ENCODE measurements at places on chromosomes 1 and 21.
A peak's percentile ranks its signal among the peaks of the same experiment; 100 is the strongest.

GRCh38 chr1:244201750-244202149 lies 150.7 kb downstream of the ZBTB18 start:
- DNase-seq, result no peak

- DNase-seq, result no peak
Observed at GRCh38 chr1:45356186-45356585, 15.9 kb upstream of the MUTYH start.

GRCh38 chr1:243705585-243705984 lies 144.5 kb downstream of the AKT3 start:
- no peak for DNase-seq

DNA sequence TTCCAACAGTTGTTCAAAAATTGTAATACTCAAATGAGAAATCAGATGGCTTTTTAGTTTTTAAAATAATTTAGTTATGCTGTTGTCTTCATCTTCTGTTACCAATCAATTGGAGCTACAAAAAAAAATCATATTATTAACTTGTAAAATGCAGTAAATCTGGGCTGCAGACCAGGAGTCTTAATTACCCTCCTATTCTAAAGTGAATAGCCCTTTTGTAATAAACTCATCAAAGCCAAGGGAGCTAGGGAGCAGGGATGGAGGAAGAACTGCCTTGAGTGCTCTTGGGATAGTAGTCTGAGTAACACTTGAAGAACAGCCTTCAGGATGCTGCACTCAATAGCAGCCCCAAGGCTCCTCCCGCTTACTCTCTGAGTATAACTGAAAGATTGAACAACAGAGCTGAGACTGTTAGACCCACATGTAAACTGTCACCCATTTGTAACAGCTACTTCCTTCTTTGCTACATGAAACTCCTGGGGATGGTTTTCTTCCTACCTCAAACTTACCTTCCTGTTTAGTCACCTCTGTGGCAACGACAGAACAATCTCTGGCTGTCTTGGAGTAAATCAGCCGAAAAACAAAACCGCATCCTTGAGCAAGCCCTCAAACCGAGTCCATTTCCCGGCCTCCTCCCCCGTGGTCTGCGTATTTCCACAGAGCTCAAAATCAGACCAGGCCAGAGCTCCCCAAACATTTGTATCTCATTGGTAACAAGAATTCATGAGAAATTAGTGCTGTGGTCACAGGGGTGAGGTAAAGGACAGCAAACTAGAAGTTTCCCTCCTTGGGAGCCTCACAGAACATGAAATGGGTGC lies 55.9 kb downstream of the CD58 start:
- DNase-seq, result peak; percentile 6

DNA sequence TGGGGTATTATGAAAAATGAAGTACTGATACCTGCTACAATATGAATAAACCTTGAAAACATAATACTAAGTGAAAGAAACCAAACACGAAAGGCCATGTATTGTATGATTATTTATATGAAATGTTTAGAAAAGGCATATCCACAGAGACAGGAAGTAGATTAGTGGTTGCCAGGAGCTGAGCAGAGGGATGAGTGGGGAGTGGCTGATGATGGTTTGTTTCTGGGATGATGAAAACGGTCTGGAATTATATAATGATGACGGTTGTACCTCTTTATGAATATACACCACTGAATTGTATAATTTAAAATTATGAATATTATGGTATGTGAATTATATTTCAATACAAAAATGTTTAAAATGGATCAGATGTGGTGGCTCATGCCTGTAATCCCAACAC lies 63.8 kb upstream of the MPC2 start:
- DNase-seq, result no peak

DNA sequence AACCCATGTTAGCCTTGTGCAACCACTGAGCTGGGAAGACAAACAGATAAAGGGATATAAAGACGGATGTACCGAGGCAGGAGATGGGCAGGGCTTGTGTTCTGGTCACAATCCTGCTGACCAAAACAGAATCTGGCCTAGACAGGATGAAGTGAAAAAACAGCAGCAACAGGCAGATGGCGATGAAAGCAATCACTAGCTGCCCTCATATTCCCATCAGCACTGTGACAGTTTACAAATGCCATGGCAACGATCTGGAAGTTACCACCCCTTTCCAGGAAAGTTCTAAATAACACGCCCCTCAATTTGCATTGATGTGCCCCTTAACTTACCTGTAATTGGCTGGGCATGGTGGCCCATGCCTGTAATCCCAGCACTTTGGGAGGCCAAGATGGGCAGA lies 40.6 kb upstream of the CD46 start:
- peak; percentile 6 for DNase-seq

DNA sequence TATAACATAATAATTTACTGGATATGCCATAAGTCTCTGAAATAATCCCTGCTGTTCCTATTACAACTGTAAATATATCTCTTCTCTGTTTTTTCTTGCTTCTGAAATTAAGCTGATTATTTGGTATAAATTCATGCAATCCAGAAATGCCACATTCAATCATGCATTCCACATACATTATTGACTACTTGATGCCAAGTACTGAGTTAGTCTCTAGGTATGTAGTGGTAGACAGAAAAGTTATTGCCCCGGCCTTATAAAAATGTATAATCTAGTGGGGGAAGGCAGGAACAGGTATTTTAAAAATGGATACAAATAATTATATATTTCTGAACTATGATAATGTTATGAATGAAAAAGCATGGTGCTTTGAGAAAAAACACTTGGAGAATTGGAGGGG lies 338.6 kb upstream of the SNX7 start:
- no peak for DNase-seq

GRCh38 chr1:112727716-112728115 lies 12.6 kb upstream of the PPM1J start:
- no peak for DNase-seq

- no peak for DNase-seq
Observed at GRCh38 chr1:244104309-244105060, 53.4 kb downstream of the ZBTB18 start.

GRCh38 chr1:65371544-65371943 lies 48.9 kb upstream of the LEPR start:
- no peak for DNase-seq

GRCh38 chr1:156677616-156678596 lies 699 bp upstream of the NES start:
- peak; percentile 55 for DNase-seq

- no peak for DNase-seq
Observed at GRCh38 chr1:54709547-54710292, 5.9 kb upstream of the TTC4 start.

- DNase-seq, result no peak
Observed at GRCh38 chr21:32064281-32064910, 191.6 kb downstream of the HUNK start.

DNA sequence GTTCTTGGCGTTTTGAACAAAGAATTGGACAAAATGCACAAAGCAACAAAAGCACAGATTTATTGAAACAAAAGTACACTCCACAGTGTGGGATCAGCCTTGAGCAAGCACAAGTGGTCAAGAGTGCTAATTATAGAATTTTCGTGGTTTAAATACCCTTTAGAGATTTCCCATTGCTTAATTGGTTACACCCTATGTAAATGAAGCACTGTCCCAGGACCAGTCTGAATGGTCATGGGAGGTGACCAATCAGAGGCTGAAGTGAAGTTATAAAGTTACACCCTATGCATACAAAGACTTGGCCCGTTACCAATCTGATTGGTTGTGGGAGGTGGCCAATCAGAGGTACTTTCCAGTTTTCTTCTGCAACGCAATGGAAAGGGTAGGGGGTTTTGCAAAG lies 223.6 kb downstream of the CENPF start:
- no peak for DNase-seq

GRCh38 chr1:87778896-87779295 lies 450.2 kb downstream of the LMO4 start:
- DNase-seq, result no peak

- peak; percentile 50 for DNase-seq
Observed at GRCh38 chr1:58047265-58047858, 499.2 kb downstream of the OMA1 start.

DNA sequence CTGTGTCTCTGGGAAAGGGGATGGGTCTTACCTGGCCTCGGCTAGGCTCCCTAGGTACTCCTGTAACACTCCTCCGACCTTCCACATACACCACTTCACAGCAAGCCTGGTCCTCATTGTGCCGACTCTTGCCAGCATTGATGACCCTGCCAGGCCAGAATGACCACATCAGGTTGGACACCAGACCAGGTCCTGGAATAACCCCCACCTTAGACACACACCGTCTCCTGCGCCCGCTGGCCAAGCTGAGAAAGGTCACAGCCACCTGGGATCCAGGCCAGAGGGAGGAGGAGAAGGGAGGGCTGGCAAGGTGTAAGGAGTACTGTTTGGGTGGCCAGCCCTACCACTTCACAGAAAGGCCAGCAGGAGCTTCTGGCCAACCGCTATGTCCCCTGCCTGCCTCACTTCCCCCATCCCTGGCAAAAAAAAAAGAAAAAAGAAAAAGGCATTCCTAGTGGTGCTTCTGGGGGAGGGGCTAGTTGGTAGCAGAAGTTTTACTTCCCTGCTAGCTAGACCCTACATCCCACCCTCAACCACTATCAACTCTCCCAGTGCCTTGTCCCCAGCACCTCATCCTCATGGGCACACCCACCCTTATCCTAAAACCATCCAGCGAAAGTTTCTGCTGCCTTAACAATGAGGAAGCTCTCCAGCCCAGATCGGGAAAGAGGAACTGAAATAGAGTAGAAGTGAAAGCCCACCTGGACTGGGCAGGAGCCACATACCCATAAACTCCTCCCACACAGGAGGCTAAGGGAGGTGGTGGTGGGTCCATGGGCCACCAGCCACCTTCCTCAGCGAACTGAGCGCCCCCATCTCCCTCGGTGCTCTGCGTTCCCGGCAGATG lies 1.4 kb downstream of the PPM1J start:
- peak; percentile 79 for DNase-seq

DNA sequence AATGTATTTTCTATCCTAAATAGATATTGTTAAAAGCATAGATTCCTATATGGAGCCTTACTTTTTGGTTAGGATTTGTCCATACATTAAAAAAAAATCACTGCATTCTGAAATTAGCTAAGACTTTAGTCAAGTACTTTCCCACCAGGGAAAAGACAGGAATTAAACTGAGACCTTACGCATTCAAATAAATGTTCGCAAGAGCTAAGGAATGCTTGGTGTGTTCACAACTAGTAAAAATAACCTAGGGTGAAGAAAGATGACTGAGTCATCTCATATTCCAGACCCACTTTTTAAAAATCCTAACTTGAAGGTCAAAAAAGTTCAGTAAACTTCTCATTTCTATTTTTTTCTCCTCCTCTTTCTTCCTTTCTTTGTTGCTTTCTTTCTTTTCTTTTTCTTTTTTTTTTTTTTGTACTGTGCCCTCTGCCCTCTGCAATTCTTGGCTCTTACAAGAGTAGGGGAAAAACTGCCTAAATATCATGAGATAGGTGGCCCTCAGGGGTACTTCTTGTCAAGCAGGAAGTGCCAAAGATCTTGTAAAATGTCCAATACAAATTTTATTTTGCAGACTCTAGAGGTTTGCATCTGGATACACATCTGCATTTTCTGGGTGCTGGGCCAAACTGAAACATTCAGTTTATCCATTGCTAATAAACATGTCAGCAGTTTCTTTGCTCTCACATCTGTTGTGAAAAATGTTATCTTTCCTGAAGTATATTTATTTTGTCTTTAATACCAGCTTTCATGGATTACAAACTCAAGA lies 121.4 kb upstream of the GORAB start:
- no peak for DNase-seq

- no peak for DNase-seq
Observed at GRCh38 chr1:13871886-13872285, 171.9 kb downstream of the PRDM2 start.

- no peak for DNase-seq
Observed at GRCh38 chr1:119676571-119677206, 28.6 kb upstream of the ZNF697 start.

DNA sequence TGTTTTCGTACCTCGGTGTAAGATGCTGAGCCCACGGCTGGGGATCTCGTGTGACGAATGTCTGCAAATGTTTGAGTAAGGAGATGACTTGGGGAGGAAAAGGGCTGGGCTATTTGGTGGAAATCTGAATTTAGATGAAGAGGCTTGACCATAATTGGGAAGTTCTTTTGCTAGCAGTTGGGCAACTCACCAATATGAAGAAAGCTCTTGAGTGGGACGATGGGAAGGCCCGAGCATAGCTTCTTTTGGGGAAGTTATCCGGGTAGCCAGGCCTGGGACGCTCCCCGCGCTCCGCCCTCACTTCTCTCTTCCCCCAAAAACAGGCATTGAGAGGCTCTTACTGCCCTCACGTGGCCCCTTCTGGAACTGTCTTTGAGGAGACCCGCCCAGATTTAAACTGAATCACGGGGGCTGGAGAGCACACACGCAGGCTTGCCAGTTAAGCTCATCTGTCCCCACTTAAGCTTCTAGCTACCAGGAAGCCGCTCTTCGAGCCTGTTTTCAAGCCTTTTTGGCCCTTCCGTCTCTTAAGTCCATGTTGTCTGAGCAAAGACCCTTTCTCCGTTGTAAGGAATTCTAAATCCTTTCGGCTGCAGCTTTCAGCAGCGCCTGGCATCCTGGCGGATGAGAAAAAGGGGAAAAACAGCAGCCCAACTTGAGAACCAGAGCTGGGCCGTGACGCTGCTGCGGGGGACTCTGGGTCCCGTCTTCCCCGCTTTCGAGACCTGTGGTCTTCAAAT lies 93.1 kb downstream of the NID1 start:
- peak; percentile 97 for DNase-seq

DNA sequence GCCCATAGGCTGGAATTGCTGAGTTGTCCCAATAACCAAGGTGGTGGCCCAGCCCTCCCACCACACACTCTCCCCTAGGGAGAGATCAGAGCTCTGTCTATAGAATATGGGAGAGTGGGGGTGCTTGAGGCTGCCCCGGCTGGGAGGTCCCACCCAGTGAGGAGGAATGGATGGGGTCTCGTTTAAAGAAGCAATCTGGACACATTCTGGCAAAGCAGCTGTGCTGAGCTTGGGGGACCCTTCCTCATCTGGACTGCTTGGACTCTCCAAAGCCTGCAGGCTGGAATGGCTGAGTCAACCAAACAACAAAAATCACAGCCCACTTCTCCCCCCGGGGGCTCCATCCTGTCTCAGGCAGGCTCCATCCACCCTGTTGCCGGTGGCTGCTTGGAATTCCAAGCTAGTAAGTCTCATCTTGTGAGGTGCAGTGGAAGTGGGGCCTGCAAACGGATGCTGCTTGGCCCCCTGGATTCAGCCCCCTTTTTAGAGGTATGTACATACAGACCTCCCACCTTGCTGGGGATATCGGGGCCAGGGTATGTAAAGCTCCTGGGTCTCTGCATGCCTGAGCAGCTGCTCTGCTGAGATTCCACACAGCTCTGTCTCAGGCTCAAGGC lies 67.1 kb upstream of the FAM78B start:
- no peak for DNase-seq

GRCh38 chr1:204073837-204074273 lies 940 bp downstream of the SOX13 start:
- DNase-seq, result no peak

- no peak for DNase-seq
Observed at GRCh38 chr21:35120631-35121180, 71.6 kb upstream of the RUNX1 start.

DNA sequence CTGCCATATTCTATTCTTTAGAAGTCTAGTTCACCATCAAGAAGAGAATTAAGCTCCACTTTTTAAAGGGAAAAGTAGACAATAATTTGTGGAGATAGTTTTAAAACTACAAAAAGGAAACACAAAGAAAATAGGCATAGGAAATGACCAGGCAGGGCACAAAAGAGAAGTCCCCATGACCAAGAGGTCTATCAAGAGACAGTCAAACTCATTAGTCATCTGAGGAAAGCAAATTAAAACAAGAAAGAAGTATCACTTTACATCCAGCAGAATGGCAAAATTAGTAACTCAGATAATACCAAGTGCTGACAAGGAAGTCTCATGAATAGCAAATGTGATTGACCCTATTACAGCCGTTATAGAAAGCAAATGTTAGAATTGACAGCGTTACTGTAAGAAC lies 243.7 kb upstream of the SNX7 start:
- no peak for DNase-seq

Measured in NAMALWA (cell line).